ENCODE measurements at places on chromosomes 11 and 22.

DNA sequence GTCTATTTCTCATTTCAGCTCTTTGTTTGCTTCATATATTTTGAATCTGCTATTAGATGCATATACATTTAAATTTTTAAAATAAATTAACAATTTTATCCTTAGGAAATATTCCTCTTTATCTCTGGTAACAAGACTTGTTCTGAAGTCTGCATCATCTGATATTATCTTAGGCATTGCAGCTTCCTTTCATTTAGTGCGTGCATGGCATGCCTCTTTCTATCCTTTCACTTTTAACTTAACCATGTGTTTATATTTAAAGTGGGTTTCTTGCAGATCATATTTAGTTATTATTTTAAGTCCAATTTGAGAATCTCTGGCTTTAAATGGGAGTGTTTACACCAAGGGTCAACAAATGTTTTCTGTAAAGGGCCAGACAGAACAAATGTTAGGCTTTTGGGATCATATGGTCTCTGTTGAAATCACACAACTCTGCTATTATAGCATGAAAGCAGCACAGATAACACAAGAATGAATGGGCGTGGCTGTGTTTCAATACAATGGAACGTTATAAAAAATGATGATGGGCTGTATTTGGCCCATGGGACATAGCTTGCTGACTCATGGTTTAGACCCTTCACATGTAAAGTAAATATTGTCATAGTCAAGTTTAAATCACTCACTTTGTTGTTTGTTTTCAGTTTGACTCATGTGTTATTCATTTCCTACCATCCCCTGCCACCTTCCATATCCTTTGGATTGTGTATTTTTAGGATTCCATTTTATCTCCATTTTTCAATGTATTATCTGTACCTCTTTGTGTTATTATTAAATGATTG is 83.9 kb upstream of the SNX19 start:
- peak; percentile 63 for DNase-seq

GRCh38 chr11:3137486-3138177 is 27.5 kb downstream of the OSBPL5 start:
- no peak for DNase-seq

DNA sequence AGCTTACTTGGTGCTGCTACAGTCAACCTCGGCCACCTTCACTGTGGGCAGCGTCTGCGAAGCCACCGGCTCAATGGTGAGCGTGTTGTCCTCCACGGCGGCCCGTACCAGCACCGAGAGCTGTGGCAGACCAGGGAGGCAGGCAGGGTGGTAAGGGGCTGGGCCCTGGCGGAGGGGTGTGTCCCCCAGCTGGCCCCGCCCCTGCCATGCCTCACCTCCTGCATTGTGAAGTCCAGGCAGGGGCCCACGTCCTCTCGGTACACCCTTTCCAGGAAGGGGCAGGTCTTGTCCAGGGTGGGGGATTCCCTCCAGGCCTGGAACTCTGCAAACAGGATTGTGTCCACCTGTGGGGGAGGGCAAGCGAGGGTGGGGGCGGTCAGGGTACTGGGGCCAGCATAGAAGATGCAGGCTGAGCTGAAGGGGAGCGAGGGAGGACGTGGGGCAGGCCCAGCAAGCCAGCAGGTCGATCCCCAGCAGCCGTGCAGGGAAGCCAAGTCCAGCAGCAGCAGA is 12.8 kb downstream of the RAB3IL1 start:
- DNase-seq, result no peak

DNA sequence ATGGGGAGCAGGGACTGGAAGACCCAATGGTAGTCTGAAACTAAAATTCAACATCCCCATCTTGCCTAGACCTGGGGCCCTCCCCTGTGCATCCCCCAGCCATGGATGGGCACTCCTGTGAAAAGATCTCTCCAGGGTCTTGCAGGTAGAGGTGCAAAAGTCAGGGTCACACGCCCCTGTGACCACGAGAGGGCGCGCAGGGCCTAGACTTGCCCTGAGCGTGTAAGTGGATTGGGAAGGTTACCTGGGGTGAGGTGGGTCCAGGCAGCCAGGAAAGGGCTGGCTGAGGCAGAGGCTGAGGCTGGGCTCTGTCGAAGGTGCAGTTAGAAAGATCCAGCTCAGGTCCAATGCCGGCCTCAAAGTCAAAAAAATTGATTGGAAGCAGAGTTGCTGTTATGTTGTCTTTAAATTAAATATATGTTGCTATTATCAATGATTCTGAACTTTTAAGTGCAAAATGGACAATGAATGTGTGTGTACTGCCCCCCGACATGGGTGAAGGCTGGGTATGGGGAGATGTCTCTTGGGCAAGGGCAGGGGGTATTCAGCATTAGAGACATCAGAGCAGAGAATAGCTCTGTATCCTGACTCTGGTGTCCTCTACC is 4.8 kb upstream of the POU2F3 start:
- no peak for DNase-seq

DNA sequence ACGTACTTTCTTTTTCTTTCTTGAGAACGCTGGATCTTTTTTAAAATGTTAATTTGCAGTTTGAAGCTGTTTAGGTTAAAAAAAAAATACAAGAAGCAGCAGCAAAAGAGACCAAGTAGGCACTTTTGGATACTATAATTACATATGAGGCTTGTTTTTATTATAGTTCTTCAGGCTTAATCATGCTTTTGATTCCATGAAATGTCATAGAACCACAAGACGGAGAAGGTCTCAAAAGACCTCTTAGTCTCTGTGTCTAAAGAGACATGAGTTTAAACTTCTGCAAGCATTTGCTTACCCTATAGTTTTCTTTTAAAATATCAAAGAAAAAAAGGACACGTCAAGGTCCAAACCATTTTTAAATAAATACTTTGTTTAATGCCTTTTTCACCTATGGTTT is 18.8 kb upstream of the MMP20 start:
- DNase-seq, result no peak

- no peak for DNase-seq
These were observed 258.9 kb upstream of the ARHGAP20 start for GRCh38 chr11:110971140-110971539.

GRCh38 chr11:79055856-79056631 is 384.8 kb downstream of the TENM4 start:
- DNase-seq, result no peak

- DNase-seq, result no peak
These were observed 63.7 kb downstream of the DSCAML1 start for GRCh38 chr11:117733316-117733715.

DNA sequence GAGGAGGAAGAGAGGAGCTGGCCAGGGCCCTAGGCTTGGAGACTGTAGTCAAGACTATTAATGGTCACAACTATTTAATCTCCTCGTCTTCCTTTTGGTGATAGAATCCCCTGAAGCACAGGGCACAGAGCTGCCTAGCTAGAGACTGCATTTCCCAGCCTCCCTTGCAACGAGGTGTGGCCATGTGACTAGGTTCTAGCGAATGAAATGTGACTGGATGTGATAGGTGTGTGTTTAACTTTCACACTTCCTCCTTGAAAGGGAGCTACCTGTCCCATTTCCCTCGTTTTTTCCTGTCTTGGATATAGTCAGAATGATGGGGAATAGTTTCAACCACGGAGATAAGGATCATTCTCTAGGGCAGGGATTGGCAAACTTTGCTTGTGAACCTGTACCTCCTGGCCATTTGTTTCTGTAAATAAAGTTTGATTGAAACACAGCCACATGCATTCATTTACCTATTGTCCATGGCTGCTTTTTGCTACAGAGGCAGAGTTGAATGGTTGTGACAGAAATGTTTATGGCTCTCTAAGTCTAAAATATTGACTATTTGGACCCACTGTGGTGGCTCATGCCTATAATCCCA is 313.5 kb downstream of the MIAT start:
- no peak for DNase-seq

DNA sequence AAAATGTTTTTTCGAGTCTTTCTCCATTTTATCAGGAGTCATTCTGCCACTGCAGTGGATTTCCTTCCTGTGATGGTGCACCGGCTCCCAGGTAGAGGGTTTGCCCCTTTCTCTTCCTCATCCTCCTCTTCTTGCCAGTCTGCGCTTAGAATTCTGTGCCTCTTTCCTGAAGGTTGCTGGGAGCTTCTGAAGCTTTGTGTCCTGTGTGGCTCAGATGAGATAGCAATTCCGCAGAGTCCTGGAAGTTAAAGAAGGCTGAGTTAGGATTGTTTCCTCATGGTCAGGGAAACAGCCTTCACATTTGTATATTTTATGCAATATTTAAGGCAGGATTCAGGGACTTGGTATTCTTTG is 264 bp downstream of the BCO2 start:
- DNase-seq, result no peak

DNA sequence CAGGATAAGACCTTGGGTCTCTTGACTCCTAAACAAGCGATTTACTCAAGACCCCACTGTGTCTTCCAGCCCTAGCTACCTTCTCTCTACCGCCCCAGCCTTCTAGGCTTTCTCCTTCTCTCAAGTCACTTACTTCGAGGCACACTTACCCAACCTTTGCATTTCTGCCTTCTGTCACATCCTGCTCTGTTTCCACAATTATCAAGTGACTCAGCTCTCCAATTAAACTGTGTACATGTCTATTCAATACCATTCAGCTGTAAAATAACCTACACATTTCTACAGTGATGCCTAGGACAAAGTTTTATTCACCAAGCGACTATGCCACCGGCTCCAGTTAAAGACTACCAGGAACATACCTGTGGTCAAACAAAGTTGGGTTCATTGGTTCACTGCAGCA is 69.0 kb downstream of the LARGE1 start:
- no peak for DNase-seq

DNA sequence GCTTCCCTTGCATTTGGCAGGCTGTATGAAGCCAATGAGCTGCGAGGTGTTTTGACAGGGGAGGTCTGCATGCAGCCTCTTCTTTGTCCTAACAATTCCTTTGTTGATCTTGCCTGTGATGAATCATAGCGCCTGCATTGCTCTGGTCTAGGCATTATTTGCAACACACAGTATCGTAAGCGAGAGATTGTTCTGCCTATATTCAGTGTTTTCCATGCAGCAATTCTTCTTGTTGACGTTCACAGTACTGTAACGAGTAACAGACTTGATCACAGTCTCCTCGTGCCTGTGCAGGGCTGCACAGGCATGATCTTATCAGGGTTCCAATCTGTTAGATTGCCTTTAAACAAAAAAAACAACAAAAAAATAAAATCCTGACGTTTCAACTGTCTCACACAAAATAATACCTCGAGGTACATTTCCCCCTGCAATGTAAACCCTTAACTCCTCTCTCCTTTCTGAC is 13.9 kb upstream of the ADSL start:
- DNase-seq, result peak; percentile 0

GRCh38 chr11:3796346-3796745 is 1.0 kb downstream of the NUP98 start:
- DNase-seq, result no peak

GRCh38 chr11:33891714-33892327 is at the start of gene LMO2:
Gene LMO2, minus strand, starts transcription at chr11:33892076. Its CDS starts 22,360 bp downstream, at chr11:33869716.
- DNase-seq, result no peak

GRCh38 chr22:47367993-47368945 is 605.8 kb downstream of the TBC1D22A start:
- DNase-seq, result no peak

DNA sequence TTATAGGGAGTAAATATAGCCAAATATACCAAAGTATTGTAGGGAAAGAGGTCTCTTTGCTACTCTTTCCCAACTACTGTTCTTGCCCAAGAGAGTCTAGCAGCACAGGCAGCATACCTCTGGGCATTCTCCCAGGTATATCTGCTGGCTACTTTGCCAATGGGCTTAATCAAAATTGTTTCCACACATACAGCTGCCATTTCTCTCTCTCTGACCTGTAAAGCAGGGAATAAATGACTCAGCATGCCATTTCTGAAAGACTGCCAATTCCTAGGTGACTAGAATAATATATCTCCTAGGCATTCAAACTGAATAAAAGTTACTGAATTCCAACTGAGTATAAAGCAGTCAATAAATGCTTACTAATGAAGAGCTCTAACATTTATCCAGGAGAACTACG is 44.6 kb downstream of the RDX start:
- DNase-seq, result peak; percentile 13

GRCh38 chr11:27216270-27217149 is 146.5 kb downstream of the CCDC34 start:
- DNase-seq, result no peak

GRCh38 chr11:36657610-36658267 is 59.7 kb upstream of the RAG2 start:
- DNase-seq, result no peak

- no peak for DNase-seq
These were observed 327 bp upstream of the MED17 start for GRCh38 chr11:93783765-93784144.

DNA sequence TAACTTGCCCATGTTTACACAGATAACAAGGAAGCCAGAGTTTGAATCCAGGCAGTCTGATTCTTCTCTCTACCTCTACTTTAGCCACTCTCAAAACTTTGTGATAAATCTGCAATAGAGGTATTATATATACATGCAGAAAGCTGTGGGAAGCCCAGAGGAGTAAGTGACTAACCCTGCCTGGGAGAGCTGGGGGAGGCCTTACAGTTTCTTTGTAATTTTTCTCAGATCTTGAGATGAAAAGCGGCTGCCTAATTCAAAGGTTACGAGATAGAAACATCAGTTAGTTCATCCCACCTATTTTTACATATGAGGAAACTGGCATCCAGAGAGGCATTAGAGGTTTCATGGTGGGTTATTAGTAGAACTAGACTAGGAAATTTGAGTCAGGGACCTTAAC is 4.9 kb downstream of the STIM1 start:
- no peak for DNase-seq

GRCh38 chr11:132913295-132913694 is 619.0 kb downstream of the OPCML start:
- no peak for DNase-seq

DNA sequence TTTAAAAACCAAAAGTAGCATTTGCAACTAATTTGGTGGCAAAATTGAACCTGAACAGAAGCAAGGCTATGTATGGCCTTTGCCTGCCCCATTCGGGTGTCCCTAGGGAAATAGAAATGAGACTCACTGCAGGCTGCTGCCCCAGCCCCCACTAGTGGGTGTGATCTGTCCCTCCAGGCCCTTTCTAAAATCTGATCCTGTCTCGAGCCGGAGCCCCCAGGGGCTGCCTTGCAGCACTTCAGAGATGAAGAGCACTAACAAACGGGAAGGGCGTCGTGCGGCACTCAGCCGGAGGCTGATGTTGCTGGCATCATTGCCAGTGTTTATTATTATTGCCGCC is 43.2 kb downstream of the CD82 start:
- no peak for DNase-seq

GRCh38 chr11:116527180-116527991 is 245.4 kb downstream of the BUD13 start:
- no peak for DNase-seq

DNA sequence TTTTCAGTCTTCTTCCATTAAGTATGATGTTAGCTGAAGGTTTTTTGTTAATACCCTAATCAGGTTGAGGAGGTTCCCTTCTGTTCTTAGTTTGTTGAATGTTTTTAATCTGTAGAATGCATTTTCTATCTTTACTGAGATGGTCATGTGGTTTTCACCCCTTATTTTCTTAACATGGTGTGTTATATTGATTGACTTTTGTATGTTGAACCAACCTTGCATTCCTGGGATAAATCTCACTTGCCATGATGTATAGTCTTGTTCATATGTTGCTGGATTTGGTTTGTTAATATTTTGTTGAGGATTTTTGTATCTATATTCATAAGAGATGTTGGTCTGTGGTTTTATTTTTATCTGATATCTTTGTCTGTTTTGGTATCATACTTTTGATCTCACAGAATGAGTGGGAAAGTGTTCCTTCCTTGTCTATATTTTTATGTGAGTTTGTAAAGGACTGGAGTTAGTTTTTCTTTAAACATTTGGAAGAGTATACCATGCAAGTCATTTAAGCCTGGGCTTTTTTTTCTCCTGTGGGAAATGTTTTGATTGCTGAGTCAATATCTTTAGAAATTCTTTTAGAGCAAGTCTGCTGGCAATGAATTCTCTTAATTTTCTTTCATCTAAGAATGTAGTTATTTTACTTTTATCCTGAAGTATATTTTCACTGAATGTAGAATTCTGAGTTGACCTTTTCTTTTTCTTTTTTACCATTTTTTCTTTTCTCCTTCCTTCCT is 5.5 kb upstream of the P4HA3 start:
- peak; percentile 34 for DNase-seq

Measured in amniotic stem cell (primary cell).